ENCODE measurements at places on chromosomes 6 and 20.
A peak's percentile ranks its signal among the peaks of the same experiment; 100 is the strongest.

- DNase-seq, result no peak
Observed at GRCh38 chr6:167073679-167074274, 49.1 kb upstream of the CCR6 start.

DNA sequence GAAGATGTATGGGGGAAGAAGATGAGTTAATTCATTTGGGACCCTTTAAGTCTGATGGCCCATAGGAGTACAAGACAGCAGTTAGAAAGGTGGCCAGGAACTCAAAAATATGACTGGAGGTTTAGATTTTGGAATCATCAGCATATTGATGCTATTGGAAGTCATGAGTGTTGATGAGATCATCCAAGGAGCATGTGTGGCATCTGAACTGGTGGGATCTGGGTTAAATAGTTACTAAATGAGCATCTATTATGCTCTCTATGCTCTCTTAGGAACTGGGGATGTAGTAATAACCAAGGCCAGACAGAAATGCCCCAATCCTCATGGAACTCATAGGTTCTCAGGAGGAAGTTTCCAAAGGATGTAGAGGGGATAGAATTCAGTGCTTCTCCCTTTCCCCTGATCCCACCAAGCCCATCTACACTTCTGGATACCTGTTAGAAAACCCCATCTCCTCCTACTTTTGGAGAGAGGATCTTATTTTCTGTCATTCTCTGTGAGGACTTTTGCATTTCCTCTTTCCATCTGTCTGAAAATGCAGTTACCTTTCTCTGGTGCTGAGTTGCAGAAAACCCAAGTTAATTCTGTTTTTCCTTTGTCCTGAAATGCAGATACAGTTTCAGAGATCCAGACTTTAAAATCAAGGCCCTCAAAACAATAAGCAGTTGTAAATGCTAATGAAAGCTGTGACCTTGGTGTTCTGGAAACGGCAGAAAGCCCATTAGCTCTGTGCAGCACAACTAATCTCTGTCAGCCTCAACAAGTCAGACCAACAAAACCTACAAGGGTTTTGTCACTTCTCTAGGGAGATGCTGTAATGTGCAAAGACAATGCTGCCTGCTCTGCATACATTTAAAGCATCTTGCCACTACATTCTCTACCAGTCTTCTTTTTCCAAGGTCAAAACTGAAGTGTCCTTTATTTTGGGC, 65.8 kb downstream of the TBC1D7 start:
- no peak for DNase-seq

DNA sequence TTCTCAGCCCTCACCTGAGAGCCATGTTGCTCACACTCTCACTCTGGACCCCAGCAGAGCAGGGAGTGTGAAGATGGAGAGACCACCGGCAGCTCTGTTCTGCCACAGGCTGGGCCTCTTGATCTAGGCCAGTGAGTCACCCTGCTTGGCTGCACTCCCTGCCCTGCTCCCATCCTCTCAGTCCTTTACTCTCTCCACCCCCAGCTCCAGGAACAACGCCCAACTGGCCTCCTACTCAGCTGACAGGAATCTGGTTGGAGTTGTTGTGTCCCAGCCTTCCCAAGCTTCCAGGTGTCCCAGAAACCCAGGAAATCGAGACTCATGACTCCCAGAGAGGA, at the start of gene PSORS1C1:
TSS of gene PSORS1C1 (plus strand) at position 260 of the 338 bp plus-strand sequence. CDS start 14,833 bp downstream, outside the sequence.
- DNase-seq, result no peak

DNA sequence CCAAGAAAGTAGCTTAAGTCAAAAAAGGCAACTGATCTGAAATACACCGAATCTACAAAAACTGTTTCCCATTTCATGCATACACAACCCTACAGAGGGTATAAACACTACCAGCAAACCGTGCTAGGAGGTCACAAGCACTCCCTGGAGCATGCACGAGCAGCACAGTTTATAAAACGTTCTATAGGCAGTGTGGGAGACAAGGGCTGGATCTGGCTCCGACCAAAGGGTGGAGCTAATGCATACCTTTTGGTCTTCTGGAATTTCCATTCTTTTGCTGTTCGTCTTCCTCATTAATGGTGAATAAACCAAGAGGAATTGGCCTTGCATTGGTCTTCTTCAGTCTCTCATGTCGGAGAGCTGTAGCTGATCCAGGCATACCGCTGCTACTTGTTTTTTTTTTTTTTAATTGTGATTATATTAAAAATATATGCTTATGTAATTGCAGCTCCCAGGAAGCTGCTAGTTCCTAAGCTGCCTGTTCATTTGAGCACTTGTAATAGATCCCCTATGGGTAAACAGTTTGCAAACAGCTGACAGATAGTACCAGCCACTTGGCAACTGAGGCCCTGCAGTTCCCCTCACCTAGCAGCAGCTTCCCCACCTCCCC, 24.5 kb downstream of the MAP7 start:
- peak; percentile 53 for DNase-seq

DNA sequence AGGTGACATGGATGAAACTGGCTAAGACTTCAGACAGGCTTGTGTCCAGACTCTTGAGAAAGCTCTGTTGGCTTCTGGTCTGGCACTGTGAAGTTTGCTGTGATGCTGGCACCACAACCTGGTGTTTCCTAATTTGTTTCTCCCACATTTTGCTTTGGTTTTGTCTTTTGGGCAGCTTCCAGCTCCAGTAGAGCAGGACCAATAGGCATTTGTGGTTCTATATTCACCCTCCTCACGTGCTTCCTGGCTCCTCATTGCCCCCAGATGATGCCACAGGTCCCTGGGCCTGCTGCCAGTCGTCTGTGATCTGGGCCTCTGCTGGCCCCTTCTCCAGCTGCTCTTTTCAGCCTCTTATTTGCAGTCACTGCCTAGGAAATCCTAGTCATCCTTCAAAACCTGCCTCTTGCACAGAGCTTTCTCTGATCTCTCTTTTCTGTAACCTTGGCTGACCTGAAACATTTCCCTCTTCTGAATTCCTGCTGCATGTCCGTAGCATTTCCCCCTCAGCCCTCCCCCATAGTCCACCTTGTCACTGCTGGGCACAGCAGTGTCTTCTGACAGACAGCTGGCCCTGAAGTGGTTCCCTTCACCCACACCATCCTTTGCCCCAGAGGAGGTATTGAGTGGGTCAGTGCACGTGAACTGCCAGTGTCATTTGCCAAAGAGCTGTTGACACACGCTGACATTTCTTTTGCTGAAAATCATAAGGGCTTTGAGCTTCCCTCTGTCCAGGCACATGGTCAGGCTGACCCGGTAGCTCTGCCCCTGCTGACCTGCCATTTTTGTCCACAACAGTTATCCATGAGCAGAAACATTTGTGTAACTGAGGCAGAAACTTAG, 63.0 kb downstream of the PTPN1 start:
- DNase-seq, result no peak

- no peak for DNase-seq
Observed at GRCh38 chr6:136341967-136342366, 52.3 kb upstream of the BCLAF1 start.

- no peak for DNase-seq
Observed at GRCh38 chr20:46573234-46573633, 22.8 kb upstream of the OCSTAMP start.

DNA sequence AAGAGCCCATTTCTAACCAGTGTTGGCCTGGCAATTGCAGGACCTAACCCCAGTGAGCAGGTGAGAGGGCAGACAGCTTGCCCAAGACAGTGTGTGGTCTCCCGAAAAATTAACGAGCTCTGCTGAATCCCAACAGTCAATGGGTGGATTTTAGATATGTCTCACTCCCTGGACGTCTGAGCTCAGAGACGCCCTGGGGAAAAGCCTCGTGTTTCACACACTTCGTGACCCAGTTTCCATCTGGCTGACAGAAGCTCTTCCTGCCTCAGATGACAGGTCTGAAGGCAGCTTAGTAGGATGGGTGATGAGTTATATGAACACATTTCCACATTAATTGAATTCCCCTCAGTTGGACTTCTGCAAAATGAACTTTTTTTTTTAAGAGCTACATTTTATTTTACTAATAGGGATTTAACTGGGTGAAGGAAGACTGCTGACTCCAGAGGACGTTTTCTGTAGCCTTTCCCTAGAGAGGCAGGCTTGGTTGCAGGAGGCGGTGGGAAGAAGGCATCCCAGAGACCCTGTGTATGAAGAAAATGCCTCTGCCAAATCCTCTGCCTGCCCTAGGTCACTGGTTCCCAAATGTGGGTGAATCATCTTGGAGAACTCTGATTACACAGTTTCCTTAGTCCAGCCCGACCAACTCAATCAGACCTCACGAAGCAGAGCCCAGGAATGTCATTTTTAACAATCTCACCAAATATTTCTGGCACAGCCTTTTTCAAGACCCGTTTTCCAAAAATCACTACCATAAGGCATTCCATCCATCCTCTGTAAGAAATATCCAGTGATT, 71.7 kb upstream of the LY86 start:
- no peak for DNase-seq

DNA sequence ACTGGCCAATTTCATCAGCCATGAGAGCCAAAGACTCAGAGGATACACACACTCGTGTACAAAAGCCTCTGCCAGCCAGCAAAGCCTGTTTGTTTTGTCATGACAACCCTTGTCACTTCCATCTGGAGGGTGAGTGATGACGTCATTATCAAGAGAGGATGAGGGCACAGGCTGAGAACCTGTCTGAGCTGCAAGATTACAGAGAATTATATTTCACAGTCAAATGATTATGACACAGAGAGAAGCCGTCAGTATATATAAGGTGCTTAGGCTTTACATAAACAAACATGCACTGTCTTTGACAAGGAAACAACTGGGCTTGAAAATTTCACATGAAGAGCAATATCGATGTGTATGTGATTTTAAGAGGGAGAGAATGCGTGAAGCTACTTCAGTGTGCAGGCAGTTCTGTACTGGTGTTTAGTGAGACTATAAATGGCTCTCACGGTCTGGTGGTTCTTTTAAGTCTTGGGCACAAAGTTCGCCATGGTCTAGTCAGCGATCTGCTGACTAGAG, 36.5 kb upstream of the BCLAF1 start:
- no peak for DNase-seq

DNA sequence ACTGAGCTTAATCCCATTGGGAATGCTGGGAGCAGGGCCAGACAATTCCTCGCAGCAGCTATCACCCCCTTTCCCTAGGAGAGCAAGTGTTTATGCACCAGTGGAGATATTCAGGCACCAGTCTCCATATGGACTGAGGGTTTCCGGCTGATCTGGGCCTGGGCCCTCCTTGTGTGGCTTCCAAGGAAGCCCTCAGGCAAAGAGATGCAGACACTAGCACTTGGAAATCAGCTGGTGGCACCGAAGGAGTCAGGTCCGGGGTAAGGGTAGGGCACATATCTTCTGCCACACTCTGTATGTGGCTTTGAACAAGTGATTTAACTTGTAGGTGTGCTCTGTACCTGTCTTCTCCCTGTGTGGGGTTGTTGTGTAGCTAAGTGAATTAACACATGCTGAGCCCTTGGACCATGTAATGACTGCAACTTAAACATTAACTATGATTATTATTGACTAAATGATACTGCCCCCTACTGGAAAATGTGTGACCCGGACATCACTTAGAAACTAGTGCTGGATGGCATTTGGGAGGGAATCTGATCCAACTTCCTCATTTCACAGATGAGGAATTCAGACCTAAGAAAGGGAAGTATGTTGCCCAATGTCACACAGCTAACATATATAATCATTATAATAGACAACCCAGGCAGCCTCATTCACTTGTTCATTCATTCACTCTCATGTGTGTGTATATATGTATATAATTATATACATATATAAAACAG, 19.3 kb upstream of the WFDC2 start:
- DNase-seq, result no peak

DNA sequence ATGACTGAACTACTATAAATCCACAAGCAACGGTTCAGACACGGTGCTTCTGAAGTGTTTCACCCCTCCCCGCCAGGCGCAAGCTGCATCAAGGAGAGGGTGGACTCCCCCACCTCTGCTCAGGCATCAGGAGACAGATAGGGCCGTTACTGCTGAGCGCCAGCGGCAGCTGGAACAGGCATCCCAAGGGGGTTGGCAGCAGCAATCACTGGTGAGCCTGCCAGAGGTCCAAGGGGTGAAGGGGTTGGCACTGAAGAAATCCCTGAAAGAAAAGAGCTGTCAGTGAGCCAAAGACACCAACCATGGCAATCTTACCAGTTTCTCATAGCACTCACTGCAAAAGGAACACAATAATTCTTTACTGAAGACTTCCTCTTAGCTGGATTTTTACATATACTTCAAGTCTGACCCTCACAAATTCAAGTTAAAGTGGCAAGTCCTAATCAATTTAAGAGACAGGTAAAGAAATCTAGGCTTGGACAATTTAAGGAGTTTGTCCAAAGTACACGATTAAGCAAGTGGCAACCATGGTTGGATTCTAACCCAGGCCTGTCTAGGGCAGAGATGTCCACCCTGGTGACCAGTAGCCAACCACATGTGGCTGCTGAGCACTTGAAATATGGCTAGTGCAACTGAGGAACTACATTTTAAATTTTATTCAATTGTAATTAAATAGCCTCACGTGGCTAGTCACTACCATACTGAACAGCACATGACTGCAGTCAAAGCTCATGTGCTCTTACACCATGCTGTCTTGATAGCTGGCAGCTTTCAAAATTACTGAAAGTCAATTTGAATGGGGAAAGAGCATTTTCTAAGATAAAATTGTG, 21.7 kb upstream of the TBC1D20 start:
- DNase-seq, result no peak

GRCh38 chr20:61734733-61735502, 330.8 kb downstream of the TAF4 start:
- DNase-seq, result no peak

DNA sequence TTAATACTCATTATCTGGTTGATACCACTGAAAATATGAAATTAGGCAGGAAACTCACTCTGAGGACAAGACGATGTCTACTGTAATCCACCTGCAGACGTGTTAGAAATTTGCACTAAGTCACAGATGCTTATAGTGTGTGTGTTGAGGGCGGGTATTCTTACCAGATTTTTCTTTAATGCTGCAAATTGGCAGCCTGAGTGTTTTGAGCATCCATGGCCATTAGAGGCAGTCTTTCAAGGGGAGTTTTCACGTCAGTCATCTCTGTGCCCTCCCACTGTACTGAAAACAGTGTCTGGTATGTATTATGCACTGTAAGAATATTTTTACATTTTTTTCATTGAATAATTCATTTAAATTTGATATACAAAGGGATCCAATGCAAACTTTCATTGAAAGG, 266.5 kb upstream of the QKI start:
- no peak for DNase-seq

- no peak for DNase-seq
Observed at GRCh38 chr6:33504486-33504885, 50.1 kb downstream of the ZBTB9 start.

GRCh38 chr6:40721271-40721952, 134.2 kb upstream of the LRFN2 start:
- DNase-seq, result no peak

DNA sequence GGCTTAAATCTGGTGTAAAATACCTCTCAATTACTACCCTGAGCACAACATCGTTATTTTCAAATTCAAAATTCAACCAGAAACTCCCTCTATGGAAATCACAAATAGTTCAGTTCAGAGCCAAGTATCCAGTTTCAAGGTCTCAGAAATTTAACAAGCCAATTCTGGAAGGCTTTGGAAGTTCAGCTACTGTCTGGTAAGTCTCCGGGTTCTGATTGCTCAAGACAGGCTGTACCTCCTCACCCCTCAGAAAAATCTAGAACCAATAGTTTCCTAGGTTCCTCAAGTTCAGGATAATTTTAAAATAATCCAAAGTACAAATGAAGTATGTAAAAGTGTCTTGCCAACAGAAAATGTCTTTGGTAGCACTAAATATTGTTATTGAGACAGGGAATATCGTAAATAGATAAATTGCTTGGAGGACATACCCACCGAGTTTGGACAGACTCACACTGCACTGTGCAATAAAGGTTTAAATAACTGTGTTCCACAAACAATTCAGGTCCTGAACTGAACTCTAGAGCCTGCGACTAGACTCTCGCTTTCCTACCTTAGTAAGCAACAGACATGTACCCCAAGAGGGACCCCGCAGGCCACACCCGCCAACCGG, 729 bp downstream of the ATG5 start:
- no peak for DNase-seq

GRCh38 chr6:13794184-13794583, 20.2 kb downstream of the MCUR1 start:
- no peak for DNase-seq

Data from NCI-H1417 treated with DMSO at 0.1 percent for 48 hours (cell line).